ENCODE measurements at places on chromosomes 1 and 21.

GRCh38 chr1:33149453-33150190 is 32.2 kb downstream of the TRIM62 start:
- H3K27me3 ChIP-seq, result no peaks in the 10 kb centered on the region
- no peak overlapping the region for H3K4me3 ChIP-seq
- H3K27ac ChIP-seq, result peak overlapping the region; percentile 79
- DNase-seq, result peak; percentile 90

- no peak for DNase-seq
- no peak overlapping the region for H3K27ac ChIP-seq
- no peaks in the 10 kb centered on the region for H3K27me3 ChIP-seq
These were observed 230.8 kb downstream of the HMCN1 start for GRCh38 chr1:185964946-185965345.

DNA sequence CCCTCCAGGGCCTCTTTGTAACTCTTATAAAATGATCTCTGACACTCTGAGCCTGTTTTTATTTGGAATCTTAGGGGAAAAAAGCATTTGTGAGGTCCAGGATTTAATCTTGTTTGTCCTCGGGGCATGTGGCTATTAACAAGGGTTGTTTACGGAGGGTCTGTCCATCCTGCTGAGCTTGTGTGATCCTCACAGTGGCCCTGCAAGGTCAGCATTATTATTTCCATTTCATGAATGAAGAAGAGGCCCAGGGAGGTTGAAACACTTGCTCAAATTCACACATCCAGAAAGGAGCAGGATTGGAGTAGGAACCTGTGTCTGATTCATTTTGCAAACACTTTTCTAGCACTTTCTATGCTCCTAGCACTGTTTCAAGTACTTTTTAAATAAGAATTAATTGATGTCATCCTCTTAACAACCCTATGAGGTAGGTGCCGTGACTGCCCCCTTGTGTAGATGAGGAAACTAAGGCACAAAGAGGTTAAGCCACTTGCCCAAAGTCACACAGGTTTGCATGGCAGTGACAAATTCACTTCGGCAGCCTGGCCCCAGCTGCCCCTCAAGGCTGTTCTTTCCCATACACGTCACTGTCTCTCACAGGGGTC is 178.9 kb downstream of the MIS18A start:
- no peak overlapping the region for H3K4me3 ChIP-seq
- no peaks in the 10 kb centered on the region for H3K36me3 ChIP-seq
- no peak overlapping the region for H3K27ac ChIP-seq
- DNase-seq, result no peak

GRCh38 chr1:220811695-220812094 is 25.0 kb downstream of the MTARC1 start:
- H3K4me3 ChIP-seq, result no peak overlapping the region
- DNase-seq, result no peak
- no peaks in the 10 kb centered on the region for H3K36me3 ChIP-seq
- no peak overlapping the region for H3K27ac ChIP-seq
- H3K27me3 ChIP-seq, result no peaks in the 10 kb centered on the region

DNA sequence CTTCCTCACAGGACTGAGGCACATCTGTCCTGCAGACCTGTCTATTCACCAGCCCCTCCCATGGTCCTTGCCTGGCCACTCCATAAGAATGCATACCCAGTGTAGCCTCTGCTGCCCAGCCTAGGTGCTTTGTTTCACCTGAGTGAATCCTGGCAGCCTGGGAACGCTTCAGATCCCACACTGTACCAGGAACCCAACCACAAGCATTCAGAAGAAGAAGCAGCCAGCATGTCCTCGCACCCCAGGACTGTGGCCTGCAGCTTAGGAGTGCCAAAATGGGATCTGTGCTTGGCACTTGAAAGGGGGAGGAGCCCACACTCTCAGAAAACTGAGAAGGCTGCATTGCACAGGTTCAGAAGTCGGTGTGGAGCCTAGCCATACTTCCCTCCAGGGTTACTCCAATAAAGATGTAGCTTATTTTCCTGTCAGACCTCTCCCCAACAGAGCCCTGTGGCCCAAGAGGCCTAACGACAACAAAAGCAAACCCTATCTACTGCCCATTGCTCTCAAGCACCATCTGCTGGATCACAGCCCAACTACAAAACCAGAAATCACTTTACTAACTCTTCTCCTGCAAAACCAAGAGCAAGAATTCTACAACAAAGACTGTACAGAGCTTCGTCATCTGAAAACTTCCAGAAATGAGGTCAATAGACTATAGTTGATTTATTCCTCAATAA is 923.1 kb upstream of the NEGR1 start:
- H3K4me3 ChIP-seq, result no peak overlapping the region
- H3K4me1 ChIP-seq, result no peaks in the 10 kb centered on the region
- no peaks in the 10 kb centered on the region for H3K36me3 ChIP-seq
- no peak for DNase-seq

DNA sequence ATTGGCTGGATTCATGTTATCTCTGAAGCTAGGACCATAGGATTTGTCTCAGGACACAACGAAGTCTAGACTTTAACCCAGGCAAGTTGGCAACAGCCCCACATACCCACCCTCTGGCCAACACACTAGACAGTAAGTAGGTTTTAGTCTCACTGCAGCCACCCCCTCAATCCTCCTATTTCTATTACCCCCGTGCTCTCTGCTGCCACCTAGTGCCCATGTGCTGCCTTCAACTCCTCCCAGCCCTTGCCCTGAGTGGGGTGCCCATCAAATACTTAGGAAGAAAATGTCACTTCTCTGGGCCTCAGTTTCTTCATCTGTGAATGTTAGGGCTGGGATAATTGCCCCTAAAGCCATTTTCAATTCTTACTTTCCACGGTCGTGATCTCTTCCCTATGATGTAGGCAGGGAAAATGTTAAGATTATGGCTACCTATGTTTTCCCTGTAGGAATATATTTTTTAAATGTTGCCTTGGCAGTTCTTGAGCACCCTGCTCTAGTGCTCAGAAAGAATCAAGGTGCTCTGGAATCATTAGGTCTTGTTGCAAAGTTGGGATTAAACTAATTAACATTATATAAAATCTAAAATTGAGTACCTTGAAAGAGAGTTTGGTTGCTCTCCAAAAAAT is 213.0 kb downstream of the LMX1A start:
- no peak overlapping the region for H3K27ac ChIP-seq
- H3K4me3 ChIP-seq, result no peak overlapping the region
- H3K36me3 ChIP-seq, result no peaks in the 10 kb centered on the region
- no peaks in the 10 kb centered on the region for H3K27me3 ChIP-seq

GRCh38 chr1:29828526-29829447 is 592.5 kb downstream of the PTPRU start:
- H3K36me3 ChIP-seq, result no peaks in the 10 kb centered on the region
- peaks cover 7% of the 10 kb centered on the region for H3K27me3 ChIP-seq
- H3K27ac ChIP-seq, result no peak overlapping the region
- H3K4me1 ChIP-seq, result no peaks in the 10 kb centered on the region
- no peak for DNase-seq

- no peak for DNase-seq
- H3K36me3 ChIP-seq, result no peaks in the 10 kb centered on the region
These were observed 2.5 kb downstream of the COL6A2 start for GRCh38 chr21:46100426-46100825.

DNA sequence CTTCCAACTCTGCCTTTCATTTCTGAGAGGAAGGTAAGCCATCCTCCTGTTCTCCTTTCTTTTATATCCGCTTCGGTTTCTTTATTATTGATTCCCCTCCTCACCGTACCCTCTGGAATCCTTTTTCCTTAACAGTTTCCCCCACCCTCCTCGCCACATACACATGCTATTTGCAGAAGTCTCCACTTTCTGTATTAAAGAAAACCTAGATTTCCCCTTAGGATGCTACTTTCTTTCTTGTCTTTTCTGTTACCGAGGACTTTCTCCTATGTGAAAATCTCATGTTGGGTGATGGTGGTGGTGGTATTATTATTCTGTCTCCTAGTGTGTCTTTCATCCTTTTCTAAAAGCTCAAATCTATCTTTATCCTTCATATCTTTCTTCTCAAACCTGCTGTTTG is 62.3 kb downstream of the AK4 start:
- no peak overlapping the region for H3K4me3 ChIP-seq
- DNase-seq, result no peak
- no peaks in the 10 kb centered on the region for H3K4me1 ChIP-seq
- H3K36me3 ChIP-seq, result no peaks in the 10 kb centered on the region

GRCh38 chr1:53378932-53379661 is 51.2 kb upstream of the LRP8 start:
- no peak overlapping the region for H3K27ac ChIP-seq
- DNase-seq, result no peak
- no peak overlapping the region for H3K4me3 ChIP-seq
- H3K27me3 ChIP-seq, result no peaks in the 10 kb centered on the region
- no peaks in the 10 kb centered on the region for H3K4me1 ChIP-seq

GRCh38 chr1:165852871-165853270 is 25.5 kb downstream of the UCK2 start:
- no peak overlapping the region for H3K4me3 ChIP-seq
- no peaks in the 10 kb centered on the region for H3K27me3 ChIP-seq
- DNase-seq, result no peak

DNA sequence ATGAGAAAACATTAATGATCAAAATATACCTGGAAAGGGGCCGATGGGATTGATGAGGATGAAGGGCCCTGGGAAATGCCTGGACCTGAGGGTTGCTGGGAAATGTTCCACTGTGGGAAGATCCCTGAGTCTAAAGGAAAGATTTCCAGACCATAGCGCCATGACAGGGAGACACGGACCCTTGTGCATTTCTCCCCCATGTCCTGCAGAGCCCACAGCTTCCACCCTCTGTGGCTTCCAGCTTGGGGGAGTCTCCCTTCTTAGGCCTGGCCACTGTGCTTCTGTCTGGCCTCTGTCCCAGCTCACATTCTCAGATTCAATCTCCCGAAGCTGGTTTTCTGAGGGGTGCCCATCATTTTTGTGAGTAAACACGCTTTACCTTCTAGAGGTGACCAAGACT is 1.0 kb upstream of the PRAMEF12 start:
- no peak overlapping the region for H3K4me3 ChIP-seq
- H3K27ac ChIP-seq, result no peak overlapping the region
- no peaks in the 10 kb centered on the region for H3K4me1 ChIP-seq
- H3K36me3 ChIP-seq, result no peaks in the 10 kb centered on the region
- H3K27me3 ChIP-seq, result peaks cover 3% of the 10 kb centered on the region

GRCh38 chr1:115874904-115875303 is 34.0 kb upstream of the NHLH2 start:
- no peaks in the 10 kb centered on the region for H3K4me1 ChIP-seq
- H3K4me3 ChIP-seq, result no peak overlapping the region
- no peaks in the 10 kb centered on the region for H3K36me3 ChIP-seq
- no peak overlapping the region for H3K27ac ChIP-seq

- no peaks in the 10 kb centered on the region for H3K4me1 ChIP-seq
- no peak overlapping the region for H3K27ac ChIP-seq
- no peaks in the 10 kb centered on the region for H3K36me3 ChIP-seq
- no peak overlapping the region for H3K4me3 ChIP-seq
- DNase-seq, result no peak
These were observed 691 bp upstream of the GBP5 start for GRCh38 chr1:89273324-89273778.

DNA sequence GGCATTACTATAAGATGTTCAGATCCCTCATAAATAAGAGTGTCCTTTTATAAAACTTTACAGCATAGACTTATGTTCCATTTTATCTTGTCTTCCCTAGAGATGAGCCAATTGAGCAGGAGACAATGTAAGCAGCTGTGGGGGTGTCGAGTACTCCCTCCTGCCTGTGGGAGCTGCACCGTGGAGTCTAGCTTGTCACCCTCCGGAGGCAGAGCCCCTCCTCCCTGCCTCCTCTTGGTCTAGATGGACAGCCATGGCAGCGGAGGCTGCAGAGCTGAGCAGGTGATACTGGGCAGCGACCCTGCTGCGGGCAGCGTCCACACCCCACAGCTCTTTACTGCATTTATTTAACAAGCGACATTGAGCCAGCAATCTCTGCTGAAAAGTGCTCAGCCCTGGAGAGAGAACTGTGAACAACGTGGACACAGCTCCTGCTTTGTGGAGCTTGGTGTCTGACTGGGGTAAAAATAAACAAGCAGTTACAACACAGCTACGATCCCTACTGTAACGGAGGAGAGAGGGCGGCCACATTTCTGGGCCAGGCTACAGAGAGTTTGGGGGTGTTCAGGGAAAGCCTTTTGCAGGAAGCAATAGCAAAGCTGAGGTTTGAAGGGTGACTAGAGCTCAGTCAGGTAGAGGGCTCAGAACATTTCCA is 12.8 kb upstream of the KIF21B start:
- no peaks in the 10 kb centered on the region for H3K4me1 ChIP-seq
- no peaks in the 10 kb centered on the region for H3K36me3 ChIP-seq
- H3K4me3 ChIP-seq, result no peak overlapping the region
- H3K27me3 ChIP-seq, result no peaks in the 10 kb centered on the region

- DNase-seq, result peak; percentile 9
- no peak overlapping the region for H3K27ac ChIP-seq
These were observed 166.1 kb downstream of the PDE4B start for GRCh38 chr1:65958561-65959350.
